Stimulated activated CD8-positive, alpha-beta memory T cell treated with anti-CD3 and anti-CD28 coated beads, Interleukin-15, amount 100 ng/mL, for 1 hour (primary cell): ENCODE measurements at places on chromosomes 7 and 10.

DNA sequence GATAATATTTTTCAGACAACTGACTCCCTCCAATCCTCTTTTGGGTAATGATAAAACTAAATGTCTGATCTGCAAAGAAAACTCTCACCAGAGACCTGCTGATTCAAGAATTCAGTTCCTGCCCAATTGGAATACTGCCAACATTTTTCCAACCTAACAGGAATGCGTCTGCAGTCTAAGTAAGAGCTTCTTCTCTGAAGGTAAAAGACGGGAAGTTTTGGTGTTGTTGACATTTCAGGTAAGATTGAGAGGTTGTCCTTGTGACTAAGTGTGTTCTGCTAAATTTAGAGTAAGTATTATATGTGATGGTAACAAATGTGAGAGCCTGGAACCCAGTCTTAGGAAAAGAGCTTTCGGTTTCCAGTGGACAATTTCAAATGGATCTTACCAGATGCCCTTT lies 17.6 kb downstream of the IFIT5 start:
- no peak for DNase-seq

DNA sequence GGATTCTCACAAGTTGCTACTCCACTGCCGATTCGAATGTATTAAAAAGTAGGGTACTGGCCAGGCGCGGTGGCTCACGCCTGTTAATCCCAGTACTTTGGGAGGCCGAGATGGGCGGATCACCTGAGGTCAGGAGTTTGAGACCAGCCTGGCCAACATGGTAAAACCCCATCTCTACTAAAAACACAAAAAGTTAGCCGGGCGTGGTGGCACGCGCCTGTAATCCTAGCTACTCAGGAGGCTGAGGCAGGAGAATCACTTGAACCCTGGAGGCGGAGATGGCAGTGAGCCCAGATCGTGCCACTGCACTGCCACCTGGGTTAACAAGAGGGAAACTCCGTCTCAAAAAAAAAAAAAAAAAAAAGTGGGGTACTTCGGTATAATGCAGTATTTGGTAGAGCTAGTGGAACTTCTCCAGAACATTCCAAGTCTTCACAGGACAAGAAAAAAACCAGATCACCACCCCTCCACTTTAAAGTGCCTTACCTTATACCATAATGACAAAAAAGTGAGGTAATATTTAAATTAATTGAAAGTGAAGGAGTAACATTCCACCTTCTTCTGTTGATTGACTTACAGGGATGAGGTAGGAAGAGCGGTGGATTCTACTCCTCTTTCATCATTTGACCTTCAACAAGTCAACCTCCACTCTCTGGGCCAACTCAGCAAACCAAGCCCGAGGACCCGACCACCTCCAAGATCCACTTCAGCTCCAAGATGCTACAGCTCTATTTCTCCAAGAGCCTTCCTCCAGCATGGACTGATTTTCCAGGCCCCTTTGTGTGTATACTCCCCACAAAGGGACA lies 2.0 kb downstream of the BAZ1B start:
- DNase-seq: no peak

DNA sequence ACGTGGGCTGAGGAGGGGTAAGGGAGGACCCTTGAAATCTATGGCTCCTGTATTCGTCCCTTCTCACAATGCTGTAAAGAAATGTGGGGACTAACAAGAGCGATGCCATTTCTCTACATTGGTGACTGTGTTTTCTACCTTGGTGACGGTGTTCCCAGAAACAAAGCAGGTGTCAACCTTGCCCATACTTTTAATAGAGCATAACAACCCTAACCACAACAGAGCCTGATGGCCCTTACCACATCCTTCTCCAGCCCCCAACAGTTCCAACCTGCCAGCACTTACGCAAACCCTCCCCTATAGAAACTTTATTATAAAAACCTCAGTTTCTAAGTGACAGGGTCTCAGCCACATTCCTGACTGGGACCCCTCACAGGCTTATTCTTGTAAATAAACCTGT lies 28.2 kb upstream of the ADCYAP1R1 start:
- no peak for DNase-seq

DNA sequence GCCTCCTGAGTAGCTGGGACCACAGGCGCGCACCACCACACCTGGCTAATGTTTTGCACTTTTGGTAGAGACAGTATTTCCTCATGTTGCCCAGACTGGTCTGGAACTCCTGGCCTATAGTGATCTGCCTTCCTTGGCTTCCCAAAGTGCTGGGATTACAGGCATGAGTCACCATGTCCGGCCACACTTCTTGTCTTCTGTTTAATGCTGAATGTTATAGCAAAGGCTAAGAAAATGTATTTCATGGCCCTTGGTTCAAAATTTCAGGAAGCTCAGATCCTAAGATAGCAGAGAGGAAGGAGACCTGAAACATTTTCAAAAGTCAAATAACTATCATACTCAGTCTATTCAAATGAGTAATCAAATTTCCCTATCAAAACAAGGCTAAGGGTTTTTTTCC lies 229.6 kb downstream of the BAMBI start:
- DNase-seq: no peak

- no peak for DNase-seq
Observed at GRCh38 chr7:157527686-157528085, 190.9 kb downstream of the DNAJB6 start.

DNA sequence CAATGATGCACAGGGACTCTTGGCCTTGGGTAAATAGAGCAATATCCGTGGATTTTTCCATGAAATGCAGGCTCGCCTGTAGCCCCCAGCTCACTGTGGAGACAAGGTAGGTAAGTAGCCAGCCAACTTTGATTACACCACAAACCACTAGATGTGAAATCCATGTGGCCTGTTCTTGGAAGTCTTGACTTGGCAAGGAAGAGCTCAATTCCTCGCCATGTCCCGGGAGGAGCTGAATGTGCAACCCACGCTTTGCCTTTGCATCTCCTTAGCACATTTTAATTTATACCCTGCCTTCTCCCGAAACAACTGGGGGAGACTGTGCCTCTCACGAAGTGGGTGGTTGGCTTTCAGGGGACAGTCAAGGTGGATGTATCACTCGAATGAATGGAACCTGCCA lies 347.7 kb upstream of the MKI67 start:
- DNase-seq: no peak

GRCh38 chr7:88218836-88219605 lies 817 bp downstream of the SRI start:
- DNase-seq: no peak

GRCh38 chr10:32005050-32005449 lies 51.2 kb downstream of the KIF5B start:
- no peak for DNase-seq

DNA sequence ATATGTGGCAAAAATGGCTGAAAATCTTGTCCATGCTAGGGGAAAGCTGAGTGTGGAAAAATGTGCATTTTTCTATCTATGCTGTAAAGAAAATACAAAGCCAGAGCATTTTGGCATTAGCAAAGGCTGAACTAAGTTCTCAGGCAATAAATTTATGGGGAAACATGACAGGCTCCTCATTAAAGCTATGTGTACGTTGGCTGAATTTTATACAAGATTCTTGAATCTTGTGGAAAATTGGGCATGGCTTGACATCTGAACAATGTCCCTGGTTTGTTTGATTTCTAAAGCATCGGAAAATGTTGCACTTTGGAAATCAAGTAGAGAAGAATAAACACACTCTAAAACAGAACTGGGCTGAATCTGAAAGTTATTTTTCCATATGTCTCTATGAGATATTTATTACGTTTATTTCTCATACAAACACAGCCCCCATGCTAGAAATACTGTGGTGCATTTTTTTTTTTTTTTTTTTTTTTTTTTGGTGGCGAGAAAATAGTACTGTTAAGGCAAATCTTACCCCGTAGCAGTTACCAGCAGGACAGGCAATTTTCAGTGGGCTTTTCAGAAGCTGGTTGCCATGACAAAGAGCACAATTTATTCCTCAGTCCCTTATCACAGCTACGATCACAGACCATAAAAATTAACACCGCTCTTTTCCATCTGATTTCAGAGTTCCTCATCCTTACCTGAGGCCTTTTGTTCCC lies 16.9 kb downstream of the CPA1 start:
- DNase-seq: no peak

GRCh38 chr10:127090138-127090537 lies 106.3 kb downstream of the INSYN2A start:
- DNase-seq: no peak

GRCh38 chr7:128036226-128036940 lies 5.1 kb upstream of the LRRC4 start:
- no peak for DNase-seq

DNA sequence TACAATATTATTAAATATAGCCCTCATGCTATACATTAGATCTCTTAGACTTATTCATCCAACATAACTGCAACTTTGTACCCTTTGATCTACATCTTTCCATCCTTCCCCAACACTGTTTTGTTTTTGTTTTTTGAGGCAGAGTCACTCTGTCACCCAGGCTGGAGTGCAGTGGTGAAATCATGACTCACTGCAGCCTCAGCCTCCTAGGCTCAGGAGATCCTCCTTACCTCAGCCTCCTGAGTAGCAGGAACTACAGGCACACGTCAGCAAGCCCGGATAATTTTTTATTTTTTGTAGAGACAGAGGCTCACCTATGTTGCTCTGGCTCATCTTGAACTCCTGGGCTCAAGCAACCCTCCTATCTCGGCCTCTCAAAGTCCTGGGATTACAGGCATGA lies 53.3 kb downstream of the NT5C2 start:
- DNase-seq: no peak

DNA sequence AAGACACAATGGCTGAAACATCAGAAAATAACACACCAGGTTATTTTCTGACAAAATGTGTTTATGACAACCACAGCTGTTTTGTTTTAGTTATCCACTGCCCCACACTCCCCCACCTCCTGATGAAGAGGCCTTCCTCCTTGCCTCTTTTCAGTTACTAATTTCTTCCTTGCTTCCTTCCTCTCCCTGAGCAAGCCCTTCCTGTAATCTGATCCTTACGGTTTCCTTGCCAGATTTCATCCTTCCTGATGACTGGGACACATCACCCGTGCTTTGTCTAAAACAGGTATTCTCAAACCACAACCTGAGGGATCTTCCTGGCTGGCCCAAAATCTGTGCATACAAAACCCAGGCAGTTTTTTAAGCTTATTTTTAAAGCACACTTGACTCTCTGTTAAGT lies 39.4 kb downstream of the CHST15 start:
- no peak for DNase-seq

- no peak for DNase-seq
Observed at GRCh38 chr7:113444261-113444660, 325.9 kb upstream of the SMIM30 start.

GRCh38 chr7:150408393-150409299 lies 29.5 kb downstream of the ZNF775 start:
- no peak for DNase-seq

DNA sequence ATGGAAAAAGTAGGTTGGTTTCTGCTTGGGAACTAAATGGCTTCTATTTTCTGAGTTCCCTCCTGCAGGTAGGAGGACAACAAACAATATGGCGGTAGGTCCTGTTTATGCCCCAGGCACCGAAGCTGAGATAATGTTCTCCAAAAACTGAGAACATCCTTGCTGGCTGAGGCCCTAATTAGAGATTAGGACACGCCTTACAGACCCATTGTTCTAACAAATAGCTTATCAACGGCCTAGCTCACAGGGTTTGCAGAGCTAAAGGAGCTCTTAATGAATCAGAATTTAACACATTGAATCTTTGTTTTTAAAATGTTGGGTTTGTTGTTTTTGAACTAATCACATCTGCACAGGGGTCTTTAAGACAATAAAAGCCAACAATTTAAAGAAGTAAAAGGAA lies 37.0 kb downstream of the HTR5A start:
- no peak for DNase-seq

GRCh38 chr10:119396008-119396708 lies 146.4 kb downstream of the RGS10 start:
- no peak for DNase-seq

- DNase-seq: no peak
Observed at GRCh38 chr10:83863283-83863966, 275.9 kb upstream of the GHITM start.

- DNase-seq: no peak
Observed at GRCh38 chr10:34681933-34682332, 133.2 kb downstream of the PARD3 start.

- DNase-seq: no peak
Observed at GRCh38 chr7:104548861-104549260, 220.5 kb downstream of the LHFPL3 start.

GRCh38 chr7:55992346-55992745 lies 28.0 kb downstream of the NIPSNAP2 start:
- no peak for DNase-seq

DNA sequence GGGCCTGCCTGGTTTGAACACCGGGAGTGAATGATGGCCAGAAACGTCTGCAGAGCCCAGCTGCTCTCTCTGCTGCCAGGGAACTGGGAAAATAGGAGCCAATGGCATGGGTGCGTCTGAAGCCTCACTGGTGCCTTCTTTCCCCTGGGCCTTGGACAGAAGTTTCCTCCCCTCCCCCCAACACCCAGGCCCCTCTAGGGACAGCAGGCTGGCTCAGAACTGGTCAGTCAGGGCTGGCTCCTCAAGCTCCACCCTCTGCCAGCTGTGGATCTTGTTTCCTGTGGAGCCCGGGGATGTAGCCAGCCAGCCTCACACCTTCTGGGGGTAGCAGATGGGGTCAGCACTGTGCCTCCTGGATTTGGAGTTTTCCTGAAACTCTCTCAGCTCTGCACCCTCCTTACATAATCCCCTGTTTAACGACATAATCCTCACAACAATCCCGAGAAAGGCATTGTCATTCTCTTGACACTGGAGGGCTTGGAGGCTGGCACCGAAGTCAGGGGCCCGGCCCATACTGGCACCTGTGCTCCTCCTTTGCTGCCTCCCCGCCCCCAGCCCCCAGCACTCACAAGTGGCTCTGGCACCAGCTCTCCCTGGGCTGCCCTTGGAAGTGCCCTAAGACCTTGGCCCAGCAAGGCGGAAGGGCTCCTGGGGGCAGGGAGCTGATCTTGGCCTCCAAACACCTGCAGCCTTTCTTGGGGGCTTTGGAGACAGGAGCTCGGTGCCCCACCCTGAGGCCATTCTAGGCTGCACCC lies 5.7 kb downstream of the LDB3 start:
- DNase-seq: no peak

- DNase-seq: no peak
Observed at GRCh38 chr10:88094795-88095194, 231.4 kb downstream of the PTEN start.

- DNase-seq: no peak
Observed at GRCh38 chr7:11613292-11613930, 218.6 kb downstream of the THSD7A start.

GRCh38 chr7:32560075-32560474 lies 64.8 kb downstream of the AVL9 start:
- DNase-seq: no peak

DNA sequence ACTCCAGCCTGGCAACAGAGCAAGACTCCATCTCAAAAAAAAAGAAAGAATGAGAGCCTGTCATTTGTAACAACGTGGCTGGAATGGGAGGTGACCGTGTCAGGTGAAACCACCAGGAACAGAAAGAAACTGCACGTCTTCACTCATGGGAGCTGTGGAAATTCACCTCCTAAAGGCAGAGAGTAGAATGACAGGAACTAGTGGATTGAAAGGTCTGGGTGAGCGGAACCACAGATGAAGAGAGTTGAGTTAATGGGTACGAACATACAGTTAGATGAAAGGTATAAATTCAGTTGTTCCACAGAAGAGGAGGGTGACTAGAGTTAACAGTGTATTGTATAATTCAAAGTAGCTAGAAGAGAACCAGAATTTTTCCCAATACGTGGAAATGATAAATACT lies 78.6 kb downstream of the MAD1L1 start:
- no peak for DNase-seq

GRCh38 chr10:72796042-72796441 lies 97.5 kb upstream of the OIT3 start:
- no peak for DNase-seq
